ENCODE measurements at places on chromosomes 16 and 17.

- DNase-seq = no peak
Measured at GRCh38 chr16:84756830-84757229, 57.0 kb downstream of the USP10 start.

DNA sequence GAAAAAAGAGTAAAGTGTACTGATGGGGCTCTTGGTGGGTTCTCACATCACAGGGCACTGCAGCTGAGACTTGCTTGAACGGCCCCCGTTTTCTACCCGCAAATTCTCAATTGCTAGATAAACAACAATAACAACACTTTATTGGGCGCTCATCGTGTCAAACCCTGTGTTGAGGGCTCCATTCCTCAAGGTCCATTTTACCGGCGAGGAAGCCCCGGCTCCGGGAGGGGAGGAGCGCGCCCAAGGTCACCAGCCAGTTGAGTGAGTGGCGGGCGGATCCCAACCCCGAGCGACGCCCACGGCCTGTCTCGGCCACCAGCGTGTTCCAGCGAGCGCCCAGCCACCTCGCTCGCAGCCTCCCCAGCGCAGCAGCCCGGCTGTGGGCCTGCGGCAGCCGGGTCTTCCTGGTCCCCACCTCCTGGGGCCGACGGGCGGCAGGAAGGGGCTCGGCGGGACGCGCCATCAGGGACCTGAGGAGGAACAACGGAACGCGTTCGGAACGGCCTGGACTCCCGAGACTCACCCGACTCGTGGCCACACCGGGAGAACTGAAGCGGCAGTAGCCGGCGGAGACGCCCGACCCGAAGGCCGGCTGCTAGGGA lies 373 bp downstream of the CMC2 start:
- peak; percentile 84 for DNase-seq

DNA sequence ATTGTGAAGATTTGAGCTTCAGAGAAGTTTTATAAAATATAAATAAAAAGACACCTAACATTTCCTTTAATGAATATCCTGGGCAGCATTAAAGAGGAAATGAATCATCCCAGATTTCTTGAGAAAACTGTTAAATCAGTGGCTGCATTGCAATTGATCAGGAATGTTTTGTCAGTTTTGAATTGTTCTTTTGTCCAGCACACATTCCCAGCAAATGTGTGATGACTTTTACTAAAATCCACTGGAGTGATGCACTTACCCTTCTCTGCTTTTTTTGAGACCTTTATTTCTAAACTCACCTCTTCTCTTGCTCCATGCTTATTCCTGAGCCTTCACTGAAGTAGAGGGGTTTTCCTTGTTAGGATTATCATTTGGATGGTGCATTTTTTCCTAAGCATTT lies 1307.2 kb downstream of the CDH8 start:
- DNase-seq = no peak

DNA sequence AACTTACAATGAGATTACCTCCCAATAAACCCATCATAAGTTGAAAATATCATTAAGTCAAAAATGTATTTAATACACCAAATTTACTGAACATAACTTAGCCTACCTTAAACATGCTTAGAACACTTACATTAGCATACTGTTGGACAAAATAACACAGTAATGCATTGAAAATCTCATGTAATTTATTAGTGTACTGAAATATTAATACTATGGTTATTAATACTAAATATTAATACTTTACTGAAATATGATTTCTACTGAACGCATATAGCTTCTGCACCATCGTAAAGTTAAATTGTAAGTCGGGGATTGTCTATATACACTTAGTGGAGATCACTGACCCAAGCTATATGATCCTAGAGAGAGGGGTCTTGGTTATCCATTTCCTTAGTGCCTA lies 4.3 kb downstream of the USP32 start:
- DNase-seq = no peak

- no peak for DNase-seq
Measured at GRCh38 chr16:5442986-5443385, 345.4 kb upstream of the EEF2KMT start.

All from stimulated activated CD8-positive, alpha-beta memory T cell treated with anti-CD3 and anti-CD28 coated beads, Interleukin-4, amount 100 ng/mL, for 48 hours (primary cell).